ENCODE measurements at places on chromosomes 11 and 22.

DNA sequence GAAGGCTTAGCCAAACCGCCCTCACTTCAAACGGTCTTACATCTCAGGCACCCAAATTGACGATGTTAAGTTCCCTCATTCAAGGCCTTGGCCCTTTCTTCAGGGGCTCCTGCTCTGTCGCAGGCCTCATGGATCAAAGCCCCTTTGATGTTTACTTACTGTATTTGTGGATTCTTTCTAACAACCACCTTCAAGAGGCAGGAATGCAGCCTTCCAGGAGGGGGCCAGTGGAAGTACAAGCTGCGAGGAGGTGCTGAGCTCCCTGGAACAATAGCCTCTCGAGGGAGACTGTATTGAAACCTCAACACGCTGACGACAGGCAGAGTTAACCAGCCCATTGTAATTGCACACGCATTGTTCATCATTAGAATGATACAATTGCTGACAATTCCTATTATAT is 209.1 kb downstream of the ST3GAL4 start:
- DNase-seq = no peak

- no peak for DNase-seq
These were observed 15.9 kb downstream of the NUP98 start for GRCh38 chr11:3781423-3781822.

- no peak for DNase-seq
These were observed 491.8 kb downstream of the TMEM135 start for GRCh38 chr11:87529486-87529885.

DNA sequence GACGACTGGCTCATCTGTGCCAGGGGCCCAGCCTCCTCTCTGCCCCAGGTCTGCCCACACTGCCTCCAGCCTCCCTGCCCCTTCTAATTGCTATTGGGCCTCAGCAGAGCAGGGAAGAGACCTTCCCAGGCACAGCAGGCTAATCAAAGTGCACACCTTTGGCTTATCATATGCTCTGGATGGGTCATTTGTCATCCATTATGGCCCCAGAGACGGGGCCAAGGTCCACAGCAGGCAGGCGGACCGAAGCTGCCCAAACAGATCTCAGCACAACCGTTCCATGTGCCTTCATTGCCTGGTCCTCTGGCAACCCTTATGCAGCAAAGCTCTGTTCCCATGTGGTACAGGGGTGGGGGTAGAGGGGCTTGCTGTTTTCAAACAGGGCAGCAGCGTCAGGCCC is 66.6 kb downstream of the TP53I11 start:
- no peak for DNase-seq

DNA sequence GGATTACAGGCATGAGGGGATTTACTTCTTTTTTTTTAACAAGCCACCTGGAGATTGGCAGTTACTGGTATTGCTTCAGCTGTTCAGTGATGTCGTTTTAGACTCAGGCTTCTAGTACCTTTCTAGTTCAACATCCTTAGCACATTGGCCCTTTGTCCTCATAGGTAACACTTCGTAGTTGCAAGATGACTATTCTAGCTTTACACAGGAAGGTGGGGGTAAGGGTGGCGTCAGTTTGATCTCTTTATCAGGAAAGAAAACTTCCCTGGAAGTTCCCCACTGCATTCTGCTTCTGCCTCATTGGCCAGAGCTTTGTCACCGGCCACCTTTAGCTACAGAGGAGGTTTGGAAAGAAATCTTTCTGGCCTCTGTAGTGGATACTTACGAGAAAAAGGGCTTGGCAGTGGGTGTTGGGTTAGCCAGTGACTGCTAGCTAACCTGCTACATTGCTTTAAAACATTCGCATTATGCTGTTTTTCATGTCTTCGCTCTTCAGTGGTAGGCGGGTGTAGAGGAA is 40.7 kb downstream of the SFI1 start:
- no peak for DNase-seq

DNA sequence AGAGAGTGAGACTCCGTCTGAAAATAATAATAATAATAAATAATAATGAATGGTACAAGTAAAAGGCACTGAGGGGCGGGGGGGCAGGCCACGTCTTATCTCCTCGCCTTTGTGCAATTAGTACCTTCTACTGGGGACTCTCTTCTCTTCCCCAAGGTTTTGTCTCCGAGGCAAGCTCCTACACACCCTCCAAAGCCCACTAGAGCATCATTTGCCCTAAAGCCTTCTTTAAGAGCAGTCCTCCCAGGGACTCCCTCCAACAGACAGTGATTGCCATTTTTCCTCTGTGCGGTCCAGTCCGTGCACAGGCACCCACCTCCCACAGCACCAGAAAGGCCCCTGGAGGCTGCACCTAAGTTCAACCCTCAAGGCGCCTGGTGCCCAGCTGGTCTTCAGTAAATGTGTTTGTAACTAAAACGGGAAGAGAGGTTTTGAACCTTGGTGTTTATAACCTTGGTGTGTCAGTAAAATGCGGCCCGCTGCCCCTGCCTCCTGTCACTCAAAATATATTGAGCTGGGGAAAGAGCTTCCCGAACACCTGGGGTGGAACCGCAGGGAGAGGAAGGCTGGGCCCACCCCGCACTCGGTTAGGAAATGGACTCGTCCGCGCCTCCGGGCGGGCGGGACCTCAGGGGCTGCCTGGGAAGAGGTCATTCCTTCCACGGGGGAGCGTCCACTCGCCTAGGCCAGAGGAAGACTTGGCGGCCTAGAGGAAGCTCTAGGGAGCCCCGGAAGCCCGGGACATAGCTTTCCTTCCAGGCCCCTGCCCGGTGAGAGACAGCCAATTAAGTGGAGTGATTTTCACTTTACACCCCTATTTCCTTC is 4.7 kb upstream of the KDELR3 start:
- DNase-seq = no peak

DNA sequence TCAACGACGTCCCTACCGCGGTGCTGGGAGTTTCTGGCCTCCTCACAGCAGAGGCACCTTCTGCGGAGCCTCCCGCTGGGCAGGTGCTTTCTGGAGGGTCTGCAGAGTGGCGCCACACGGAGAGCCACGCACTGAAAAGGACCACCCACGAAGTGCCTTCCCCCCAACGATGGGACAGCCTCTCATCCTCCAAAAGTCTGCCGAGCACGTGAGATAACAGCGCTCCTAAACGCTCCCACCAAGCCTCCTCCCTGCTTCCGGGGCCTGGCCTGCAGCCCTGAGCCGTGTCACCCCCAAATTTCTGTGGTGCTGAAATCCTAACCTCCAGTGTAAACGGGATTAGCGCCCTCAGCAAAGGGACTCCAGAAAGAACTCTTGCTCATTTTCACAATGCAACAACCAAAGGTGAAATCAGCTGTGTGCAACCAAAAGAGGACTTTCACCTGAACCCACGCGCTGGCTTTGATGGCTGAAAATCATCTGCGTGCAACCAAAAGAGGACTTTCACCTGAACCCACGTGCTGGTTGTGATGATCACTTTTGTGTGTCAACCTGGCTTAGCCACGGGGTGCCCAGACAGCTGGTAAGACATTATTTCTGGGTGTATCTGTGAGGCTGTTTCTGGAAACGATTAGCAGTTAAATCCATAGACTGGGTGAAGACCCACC is 924.6 kb downstream of the BRD1 start:
- DNase-seq = no peak

DNA sequence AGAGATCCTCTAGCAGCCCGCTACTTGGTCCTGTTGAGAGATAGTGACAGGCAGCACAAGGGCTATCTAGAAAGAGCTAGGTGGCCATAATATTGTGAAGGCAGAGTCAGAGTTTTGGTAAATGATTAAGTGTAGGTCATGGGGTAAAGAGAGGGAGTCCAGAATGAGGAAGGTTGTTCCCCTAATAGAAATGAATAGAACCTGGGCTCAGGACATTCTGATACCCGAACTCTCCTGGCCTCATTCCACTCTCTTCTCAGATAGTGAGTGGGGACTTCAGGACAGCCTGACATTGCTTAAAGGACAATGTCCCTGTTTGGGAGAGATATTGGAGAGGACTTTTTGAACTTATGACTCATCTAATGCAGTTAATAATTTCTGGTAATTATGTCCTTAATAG is 20.6 kb downstream of the SLC5A1 start:
- no peak for DNase-seq

GRCh38 chr11:35647421-35648093 is 15.0 kb upstream of the TRIM44 start:
- no peak for DNase-seq

- no peak for DNase-seq
These were observed 7.4 kb downstream of the CNTF start for GRCh38 chr11:58629857-58630256.

DNA sequence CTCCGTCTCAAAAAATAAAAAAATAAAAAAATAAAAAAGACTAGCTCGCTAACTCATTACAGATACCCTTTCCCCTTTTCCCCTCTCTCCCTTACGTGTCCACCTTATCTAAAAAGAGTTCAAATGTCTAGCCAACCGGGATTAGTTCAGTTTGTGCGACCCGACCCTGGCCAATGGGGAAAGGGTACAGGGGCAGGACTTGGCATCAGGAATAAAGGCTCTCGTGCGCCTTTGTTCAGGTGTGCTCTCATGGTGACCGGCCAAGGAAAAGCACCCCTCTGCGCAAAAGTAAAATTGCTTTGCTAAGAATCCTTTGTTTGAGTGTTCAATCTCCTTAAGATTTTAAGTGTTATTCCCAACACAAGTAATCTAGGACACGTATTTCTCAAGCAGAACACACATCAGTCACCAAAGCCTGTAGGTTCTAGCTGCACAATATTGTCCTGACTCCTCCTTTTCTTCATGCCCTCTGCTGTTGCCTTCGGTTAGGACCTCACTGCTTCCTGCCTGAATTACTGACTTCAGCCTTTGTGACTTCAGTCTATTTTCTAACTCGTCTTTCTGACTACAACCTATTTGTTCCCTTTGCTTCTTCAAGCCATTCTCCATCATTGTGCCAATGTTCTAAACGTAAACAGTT is 20.7 kb upstream of the CECR2 start:
- no peak for DNase-seq

All from NCI-H1048 (cell line).